ENCODE measurements at places on chromosomes 16 and 17. TPM values are rescaled to one million over a fixed set of nuclear protein-coding genes. Genes with fewer than 3 reads are reported as not detected.

The OR3A3 gene
- not detected for total RNA-seq

The BRICD5 gene
- 20.4 TPM for total RNA-seq

The C17orf67 gene
- total RNA-seq: 4.2 TPM

The PPP1R1B gene
- not detected for total RNA-seq

The MAPT gene
- not detected for total RNA-seq

The PPP1R27 gene
- total RNA-seq: not detected

All from activated CD8-positive, alpha-beta memory T cell treated with anti-CD3 and anti-CD28 coated beads, Interleukin-2, amount 10 ng/mL, durations not matched to agents 7 days and 5 days (primary cell).